ENCODE measurements at places on chromosomes 2 and 18.

DNA sequence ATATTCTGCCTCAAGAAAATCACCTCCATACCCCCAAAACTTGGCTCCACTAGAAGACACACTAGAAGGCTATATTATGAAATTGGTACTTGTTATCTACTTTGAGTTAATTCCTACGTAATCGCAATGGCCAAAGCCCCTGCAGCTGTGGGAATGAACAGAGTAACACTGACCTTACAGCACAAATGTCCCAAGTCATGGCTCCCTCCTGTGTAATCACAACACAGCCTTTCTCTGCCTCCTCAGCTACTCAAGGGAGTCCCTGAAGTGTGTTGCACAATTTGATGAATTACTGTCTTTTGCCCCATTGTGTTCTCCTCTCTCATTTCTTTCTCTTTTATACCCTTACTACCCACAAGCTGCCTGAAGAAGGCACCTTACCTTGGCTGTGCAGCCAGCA, 375.2 kb downstream of the ARHGAP15 start:
- no peak for DNase-seq

GRCh38 chr2:218985021-218985324, at the start of gene FEV:
Gene FEV, minus strand, starts transcription at chr2:218985184. Its CDS starts 109 bp downstream, at chr2:218985075.
- no peak for DNase-seq

DNA sequence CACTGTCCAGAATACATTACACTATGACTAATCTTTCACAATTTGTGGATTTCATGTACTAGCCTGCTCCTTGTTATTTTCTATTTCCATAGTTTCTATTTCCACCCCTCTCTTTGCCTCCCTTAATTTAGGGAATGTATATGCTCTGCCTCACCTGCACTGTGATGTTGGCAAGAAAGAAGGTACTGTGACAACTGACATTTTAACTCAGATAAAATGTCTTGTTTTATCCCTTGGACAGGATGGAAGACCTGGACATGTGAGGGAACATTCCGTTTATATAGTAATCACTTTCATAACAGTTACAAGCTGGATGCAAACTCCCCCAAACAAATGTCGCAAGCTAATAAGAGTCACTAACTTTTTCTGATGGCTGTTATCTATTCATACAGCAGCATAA, 21.5 kb upstream of the DSG3 start:
- no peak for DNase-seq

DNA sequence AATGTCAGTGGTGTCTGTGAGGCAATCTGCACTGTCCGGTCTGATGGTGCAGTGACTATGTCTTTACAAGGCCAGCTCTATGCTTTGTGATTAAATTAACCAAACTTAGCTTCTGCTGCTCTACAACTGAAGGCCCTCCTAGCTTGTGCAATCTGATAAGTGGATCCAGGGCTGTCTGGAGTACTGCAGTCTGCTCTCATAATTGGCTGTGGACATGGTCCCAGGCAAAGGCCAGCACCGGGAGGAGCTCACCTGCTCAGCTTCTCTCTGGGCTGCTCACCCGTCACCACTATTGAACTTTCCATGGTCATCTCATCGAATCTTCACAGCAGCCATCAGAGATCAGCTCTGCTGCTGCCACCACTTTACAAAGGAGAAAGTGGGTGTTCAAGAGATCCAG, 13.0 kb upstream of the APCDD1 start:
- DNase-seq = no peak

- DNase-seq = no peak
Observed at GRCh38 chr2:179424571-179424970, 159.9 kb upstream of the SESTD1 start.

- DNase-seq = no peak
Observed at GRCh38 chr18:63286926-63287325, 32.6 kb downstream of the BCL2 start.

Data from RPMI8226 (cell line).